CD4-positive, CD25-positive, alpha-beta regulatory T cell (primary cell): ENCODE measurements at places on chromosomes 12 and 14.

DNA sequence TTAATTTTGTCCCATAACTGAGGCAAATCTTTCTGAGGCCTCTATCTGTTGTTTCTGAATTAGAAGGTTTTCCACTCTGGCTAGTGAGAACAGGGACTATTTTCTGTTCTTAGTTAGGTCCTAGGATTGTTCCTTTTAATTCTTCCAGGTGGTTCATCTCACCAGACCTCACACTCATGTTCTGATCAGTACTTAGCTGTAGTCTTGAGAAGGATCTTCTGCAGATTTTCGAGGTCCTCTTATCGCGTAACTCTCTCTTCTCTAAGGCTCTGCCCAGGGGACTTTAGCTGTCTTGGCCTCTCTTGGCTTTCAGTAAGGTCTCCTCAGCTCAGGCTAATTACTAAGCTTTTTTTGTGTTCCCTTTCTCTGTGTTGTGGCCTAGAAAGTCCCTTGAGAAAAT is 201.1 kb downstream of the ETNK1 start:
- no peak for DNase-seq

DNA sequence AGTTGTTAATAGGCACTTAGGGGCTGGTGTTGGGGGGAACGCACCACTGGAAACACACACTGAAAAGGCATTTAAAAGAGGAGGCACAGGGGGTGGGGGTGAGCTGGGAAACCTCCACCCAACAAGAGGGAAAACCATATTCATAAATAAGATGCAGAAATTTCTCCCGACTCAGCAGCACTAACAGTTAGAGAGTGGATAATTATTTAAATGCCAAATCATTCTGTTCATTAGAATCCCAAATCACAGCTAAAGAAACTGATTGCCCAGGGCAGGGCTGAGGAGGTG is 60.7 kb upstream of the FAM222A start:
- DNase-seq: no peak

GRCh38 chr12:623172-623864 is 39.9 kb downstream of the NINJ2 start:
- DNase-seq: no peak

- DNase-seq: no peak
These were observed 155.2 kb downstream of the STXBP6 start for GRCh38 chr14:24894583-24895242.

DNA sequence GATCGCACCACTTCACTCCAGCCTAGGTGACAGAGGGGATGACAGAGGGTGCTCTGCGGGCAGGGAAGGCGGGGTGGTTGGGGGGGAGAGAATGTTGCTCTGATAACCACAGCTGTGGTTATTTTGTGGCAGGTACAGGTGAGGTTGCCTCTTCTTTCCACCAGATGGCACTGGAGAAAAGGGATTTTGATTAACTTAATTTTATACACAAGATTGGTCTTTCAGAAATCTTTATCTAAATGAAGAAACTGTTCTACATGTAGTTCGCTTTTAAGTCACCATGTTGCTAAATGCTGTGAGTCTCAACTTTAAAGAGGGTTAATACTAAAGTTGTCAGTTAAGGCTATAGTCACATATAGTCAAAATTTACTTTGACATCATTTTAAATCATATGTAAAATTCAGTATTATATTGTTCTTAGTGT is 25.7 kb downstream of the FGF23 start:
- DNase-seq: peak; percentile 29

- no peak for DNase-seq
These were observed 1316.7 kb upstream of the TMEM132C start for GRCh38 chr12:126950266-126950665.
